ENCODE measurements at places on chromosomes 1 and 21.
A peak's percentile ranks its signal among the peaks of the same experiment; 100 is the strongest.

DNA sequence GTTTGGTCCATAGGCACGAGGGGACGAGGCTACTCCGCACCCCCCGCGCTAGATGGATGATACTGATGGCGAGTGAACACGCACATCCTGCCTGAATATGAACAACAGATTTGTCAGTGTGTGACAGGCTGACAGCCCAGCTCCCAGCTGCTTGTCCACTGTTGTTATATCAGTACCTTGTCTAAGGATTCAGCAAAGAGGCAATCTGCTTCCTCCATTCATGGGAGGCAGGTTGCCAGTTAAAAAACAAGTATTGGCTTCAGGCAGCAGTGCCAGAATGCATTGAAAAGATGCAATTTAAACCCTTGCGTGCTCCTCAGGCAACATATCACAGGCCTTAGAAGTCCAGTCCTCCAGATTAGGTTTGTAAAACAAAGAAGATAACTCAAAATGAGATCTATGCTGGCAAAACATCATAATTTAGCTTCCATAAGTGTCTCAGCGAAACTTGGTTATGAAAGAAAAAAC is 223.3 kb downstream of the GPATCH2 start:
- no peak for DNase-seq

DNA sequence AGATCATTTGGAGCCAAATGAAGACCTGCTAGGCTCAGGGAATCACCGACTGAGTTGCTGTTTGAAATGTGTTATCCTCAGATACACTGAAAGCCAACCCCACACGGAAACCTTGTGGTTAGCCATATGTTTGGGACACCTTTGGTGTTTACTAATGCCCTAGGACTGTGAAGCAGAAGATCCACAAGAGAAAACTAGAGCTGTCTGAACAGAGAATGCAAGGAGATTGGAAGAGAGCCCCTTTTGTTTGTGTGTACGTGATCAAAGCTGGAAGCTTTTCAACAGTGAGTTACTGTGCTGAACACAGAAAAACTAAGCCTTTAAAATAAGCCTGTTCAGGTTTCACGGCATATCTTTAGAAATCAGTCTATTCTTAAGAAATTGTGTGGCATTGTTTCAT is 908.2 kb upstream of the ADGRL2 start:
- DNase-seq = peak; percentile 8

GRCh38 chr1:212752934-212753497 is 38.6 kb downstream of the NSL1 start:
- no peak for DNase-seq

- no peak for DNase-seq
Measured at GRCh38 chr1:193156117-193156821, 30.1 kb downstream of the B3GALT2 start.

GRCh38 chr1:117612517-117613248 is 6.8 kb downstream of the TENT5C start:
- DNase-seq = no peak

DNA sequence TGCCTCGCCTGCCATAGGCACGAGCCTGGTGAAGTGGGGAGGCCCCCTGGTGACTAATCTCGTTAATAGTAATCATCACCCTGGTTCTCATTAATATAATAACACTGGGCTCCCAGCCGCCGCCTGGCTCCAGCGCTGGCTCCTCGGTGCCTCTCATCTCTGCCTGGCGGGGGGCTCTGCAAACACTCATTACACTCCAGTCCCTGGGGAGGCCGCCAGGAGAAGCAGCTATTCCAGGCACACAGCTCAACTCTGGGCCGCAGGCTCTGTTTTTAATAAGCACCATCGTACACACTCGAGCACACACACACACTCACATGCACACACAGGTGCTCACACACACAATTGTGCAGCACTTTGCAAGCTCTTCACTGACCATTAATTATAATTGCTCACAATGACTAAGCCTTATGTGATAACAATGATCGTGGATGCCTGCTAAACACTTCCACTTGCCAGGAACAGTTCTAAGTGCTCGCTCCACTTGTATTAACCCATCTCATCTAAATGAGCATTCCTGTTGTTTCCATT is 52.2 kb downstream of the SDC3 start:
- DNase-seq = peak; percentile 44

DNA sequence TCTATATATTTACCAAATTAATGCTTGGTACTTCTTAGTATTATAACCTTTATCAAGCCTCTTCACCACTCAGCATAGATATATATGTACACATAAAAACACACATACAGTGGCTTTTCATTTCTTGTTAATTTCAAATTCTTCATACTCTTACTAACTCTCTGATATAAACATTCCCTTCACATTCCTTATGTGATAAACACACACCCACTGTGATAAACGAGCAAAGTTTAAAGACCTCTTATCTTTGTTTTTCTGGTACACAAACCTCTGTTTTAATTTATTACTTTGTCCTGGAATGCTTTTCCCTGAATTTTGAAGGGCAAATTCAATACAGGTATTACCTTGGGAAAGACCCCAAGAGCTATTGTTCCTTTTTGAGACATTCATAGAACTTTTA is 379.1 kb upstream of the TMPRSS15 start:
- no peak for DNase-seq

DNA sequence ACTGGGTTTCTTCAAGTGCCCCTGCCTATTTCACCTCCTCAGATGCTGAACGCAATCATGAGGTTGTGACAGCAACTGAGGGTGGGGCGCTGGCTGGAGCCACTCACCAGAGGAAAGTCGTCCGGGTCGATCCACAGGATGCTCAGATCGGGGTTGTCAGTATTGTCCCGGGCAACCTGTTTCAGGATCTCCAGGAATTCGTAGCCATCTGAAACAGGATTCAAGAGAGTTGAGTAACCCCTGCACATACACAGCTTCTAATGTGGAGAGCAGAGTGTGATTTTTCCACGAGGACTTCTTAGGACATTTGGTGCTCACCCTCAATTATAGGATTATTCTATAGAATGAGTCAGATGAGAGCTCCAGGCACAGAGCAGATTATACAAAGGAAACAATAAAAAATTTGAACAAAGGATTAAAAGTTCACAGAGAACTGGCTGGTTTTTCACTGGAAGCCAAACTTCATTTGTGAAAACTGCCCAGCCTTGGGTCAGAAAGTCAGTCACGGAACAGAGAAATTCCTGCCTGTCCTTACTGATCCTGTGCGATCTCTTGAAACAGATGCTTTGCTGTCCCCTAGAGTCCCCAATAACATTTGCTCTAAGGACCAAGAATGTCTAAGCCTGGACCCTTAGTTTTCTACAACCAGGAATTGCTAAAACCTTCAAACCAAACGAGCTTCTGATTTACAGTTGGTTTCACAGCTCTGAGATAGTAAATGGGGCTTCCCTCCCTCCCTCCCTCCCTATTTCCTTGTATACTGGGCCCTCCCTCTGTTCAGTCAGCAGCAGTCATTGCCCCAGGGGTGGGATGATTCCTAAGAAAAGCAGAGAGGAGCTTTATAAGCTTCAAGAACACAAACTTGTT is 63.2 kb downstream of the CASQ2 start:
- DNase-seq = no peak

GRCh38 chr1:4256351-4256750 is 356.3 kb upstream of the C1orf174 start:
- DNase-seq = no peak

GRCh38 chr1:96843196-96843595 is 121.6 kb downstream of the PTBP2 start:
- no peak for DNase-seq

GRCh38 chr1:39110882-39111281 is 84.7 kb downstream of the NDUFS5 start:
- DNase-seq = no peak

GRCh38 chr1:202207292-202207691 is 13.7 kb downstream of the LGR6 start:
- peak; percentile 58 for DNase-seq

DNA sequence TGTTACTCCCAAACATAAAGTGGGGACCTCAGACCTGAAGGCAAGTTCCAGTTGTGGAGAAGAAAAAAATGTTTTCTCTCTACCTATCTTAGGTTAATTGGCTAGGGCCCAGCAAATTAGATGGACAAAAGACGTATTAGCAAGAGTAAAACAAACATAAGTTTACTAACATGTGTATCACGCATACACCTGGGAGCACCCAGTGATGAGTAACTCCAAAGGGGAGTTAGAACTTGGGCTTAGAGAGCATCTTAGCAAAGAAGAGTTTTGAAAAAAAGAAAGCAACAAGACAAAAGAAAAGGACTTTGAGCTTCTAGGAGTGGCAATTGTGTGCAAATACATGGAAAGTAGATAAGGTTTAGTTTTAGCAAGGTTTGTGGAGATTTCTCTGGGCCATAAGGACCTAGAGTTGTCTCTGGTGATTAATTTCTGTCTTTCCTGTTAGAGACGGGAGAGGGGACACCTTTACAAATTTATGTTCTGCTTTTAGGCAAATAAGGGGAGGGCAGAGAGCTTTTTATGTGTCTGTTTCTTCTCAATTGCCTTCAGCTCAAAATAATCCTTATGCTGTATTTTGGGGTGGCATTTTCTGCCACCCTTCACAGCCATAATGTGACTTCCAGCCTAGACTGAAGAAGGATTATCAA is 76.7 kb upstream of the PTGFRN start:
- no peak for DNase-seq

- peak; percentile 88 for DNase-seq
Measured at GRCh38 chr1:182786223-182786994, 3.2 kb upstream of the NPL start.

DNA sequence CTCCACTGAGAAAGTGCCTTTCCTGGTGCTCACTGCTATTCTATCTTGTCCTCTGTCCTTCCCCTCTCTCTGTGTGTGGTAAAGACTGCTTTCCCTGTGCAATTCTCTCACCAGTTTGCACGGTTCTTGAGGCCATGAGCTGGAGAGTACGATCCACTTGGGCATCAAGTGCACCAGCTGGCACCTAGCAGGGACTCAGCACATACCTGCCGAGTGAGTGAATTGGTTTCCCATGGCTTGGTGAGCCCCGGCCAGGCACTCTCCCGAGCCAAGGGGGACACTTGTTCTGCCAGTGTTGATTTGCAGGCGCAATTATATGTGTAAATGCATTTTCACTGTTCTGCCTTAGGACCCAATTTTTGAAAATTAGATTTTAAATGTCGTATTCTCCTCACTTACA is 313.5 kb downstream of the DISC1 start:
- no peak for DNase-seq

DNA sequence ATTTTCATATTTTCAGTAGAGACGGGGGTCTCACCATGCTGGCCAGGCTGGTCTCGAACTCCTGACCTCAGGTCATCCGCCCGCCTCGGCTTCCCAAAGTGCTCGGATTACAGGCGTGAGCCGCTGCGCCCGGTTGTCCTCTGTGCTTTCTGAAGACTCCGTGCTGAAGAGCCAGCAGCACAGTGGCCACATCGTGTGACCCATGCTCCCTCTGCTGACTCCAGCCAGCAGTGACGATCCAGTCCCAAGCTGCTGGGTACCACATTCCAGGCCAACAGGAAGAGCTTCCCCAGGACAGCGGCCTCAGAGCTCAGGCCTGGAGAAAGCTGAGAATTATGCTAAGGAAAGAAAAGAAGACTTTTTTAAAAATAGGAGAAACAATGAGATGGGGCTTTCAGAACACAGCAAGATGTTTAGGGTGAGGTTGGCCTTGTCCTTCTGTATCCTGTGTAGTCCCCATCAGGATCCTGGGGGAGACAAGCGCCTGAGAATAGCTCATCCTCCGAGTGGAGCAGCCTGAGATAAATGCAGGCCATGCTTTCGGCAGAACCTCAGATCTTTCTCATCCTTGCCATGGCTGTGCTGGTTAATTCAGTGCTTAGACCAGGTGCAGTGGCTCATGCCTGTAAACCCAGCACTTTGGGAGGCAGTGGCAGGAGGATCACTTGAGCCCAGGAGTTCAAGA is 207.1 kb downstream of the SLC35F3 start:
- DNase-seq = peak; percentile 87

GRCh38 chr21:33663241-33663640 is 20.9 kb downstream of the ITSN1 start:
- DNase-seq = no peak

- no peak for DNase-seq
Measured at GRCh38 chr1:8747879-8748825, 69.3 kb downstream of the RERE start.

- DNase-seq = no peak
Measured at GRCh38 chr1:232634096-232634495, 4.2 kb upstream of the SIPA1L2 start.
